CD14-positive monocyte (primary cell): ENCODE measurements at places on chromosomes 6 and 20.
A peak's percentile ranks its signal among the peaks of the same experiment; 100 is the strongest.

GRCh38 chr20:10805764-10806163 lies 132.0 kb upstream of the JAG1 start:
- DNase-seq, result no peak

- peak; percentile 10 for DNase-seq
These were observed 7.8 kb downstream of the UBE3D start for GRCh38 chr6:83057705-83058321.

DNA sequence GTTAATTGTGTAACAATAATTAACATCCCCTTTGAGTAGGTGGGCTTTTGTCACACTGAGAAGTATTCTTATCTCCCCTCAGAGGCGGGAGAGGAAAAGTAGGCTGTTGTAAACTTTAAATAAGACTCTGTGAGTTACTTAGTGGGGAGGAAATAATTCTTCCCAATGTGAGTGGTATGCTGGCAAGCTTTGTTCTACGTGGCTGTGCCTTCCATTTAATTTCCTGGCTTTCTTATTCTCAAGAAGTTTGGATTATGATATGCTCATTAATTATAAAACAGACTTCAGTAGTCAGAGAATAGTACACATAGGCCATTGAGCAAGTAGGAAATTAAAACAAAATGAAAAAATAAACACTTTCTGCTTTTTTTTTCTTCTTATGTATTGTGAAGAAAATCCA lies 19.1 kb downstream of the ADGRB3 start:
- no peak for DNase-seq

DNA sequence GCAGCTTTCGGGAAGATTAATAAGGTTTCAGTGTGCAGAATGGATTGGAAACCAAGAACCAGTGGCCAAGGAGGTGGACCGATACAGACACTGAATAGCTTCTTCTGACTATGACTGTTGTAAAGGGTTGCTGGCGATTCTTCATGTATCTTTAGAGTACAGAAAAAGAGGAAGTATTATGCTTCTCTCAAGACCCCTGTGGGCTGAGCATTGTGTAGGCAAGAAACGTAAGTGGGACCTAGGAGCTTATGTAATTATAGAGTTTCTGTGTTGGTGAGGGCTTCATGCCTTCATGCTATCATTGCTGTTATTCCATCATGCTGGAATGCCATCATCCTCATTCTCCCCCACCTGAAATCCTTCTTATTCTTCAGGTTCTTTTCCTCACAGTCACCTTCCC lies 105.4 kb upstream of the AKIRIN2 start:
- DNase-seq, result no peak

- DNase-seq, result no peak
These were observed 1.2 kb downstream of the DDR1 start for GRCh38 chr6:30885481-30885998.

- peak; percentile 40 for DNase-seq
These were observed 223.2 kb downstream of the PRL start for GRCh38 chr6:22073516-22074198.

DNA sequence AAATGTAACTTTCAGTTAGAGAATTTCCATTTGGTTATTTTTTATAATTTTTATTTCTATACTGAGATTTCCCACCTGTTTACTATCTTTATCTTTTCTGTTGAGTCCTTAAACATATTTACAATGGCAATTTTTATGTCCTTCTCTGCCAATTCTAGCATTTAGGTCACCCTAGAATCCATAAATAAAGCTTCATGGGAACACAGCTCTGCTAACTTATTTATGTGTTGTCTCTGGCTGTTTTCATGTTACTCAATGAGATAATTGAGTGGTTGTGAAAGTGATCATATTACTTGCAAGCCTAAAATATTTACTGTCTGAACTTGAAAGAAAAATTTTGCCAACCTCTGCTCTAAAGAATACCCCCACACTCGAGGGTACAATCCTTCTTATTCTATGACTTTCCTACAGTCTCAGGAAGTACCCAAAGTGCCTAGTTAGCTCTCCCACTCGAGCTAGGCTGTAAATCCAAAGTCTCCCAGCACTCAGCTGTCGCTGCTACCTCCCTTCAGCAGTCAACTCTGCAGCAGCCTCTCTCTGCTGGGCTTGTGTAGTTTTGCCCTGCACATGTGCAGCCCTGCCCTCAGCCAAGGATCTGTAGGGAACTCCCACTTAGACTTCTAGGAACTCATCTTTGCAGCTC lies 53.5 kb upstream of the GCLC start:
- no peak for DNase-seq

- no peak for DNase-seq
These were observed 31.8 kb downstream of the TREML1 start for GRCh38 chr6:41122373-41122772.

GRCh38 chr6:161021998-161022743 lies 30.6 kb downstream of the MAP3K4 start:
- DNase-seq, result no peak

GRCh38 chr20:58747211-58747610 lies 54.6 kb downstream of the NPEPL1 start:
- DNase-seq, result no peak

DNA sequence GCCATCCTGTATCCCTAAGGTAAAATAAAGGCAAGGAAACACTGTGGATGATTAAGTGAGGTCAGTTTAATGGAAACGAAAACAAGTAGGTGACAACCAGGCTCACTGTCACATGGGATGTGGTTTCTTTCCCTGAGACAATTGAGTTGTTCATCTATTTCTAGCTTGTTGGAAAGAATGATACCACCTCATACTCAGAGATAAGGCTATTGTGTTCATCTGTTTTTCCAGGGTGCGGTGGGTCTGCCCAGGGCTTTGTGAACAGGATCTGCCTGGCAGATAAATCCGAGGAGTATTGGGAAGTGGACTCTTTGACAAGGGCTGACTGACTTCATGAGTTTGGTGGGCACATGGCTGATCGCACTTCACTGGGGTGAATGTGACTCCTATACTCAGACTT lies 80.8 kb upstream of the TIAM2 start:
- DNase-seq, result no peak

DNA sequence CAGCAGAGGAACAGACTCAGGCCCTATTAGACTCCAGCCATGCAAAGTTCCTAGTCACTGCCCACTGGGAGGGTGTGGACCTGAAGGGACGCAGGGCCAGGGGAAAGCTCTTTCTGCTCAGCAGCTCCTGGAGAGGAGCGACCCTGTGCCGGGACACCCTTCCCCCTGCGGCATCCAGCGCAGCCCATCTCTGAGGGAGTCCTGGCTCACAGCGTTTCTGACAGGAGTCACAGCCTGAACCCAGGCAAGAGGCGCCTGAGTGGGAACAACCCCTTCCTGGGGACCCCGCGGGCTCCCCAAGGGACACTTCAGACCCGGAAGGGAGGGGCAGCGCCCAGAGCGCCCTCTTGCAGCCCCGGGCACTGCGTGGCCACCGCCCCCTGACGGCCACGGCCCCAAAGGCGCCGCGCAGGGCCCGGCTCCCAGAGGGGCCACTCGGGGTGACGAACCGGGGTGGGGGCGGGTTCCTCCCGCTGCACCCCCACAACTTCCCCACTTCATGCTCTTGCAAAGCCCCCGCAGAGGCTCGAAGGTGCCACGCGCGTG lies 862 bp downstream of the UCKL1 start:
- DNase-seq, result peak; percentile 51

- no peak for DNase-seq
These were observed 38.6 kb upstream of the FABP7 start for GRCh38 chr6:122740936-122741335.

GRCh38 chr6:78746457-78746856 lies 120.9 kb upstream of the IRAK1BP1 start:
- DNase-seq, result no peak

DNA sequence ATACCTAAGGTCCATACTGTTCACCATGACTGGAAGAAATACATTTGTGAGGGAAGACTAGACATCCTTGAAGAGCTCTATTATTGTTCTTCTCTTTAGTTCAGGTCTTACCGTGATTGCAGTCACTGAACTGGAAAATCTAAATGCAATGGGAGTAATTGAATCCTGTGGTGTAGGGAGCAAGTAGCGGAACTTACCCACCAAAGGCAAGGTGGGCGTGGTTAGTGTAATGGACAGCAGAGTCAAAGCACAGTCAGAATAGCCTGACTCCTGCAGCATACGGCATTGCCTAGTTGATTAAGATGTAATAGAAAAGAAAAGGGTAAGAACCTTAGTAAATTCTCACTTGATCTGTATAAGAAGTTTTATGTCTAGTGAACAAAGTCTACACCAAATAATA lies 679.7 kb upstream of the EPHA7 start:
- no peak for DNase-seq

GRCh38 chr20:43529051-43529450 lies 21.6 kb downstream of the L3MBTL1 start:
- no peak for DNase-seq
